ENCODE measurements at places on chromosomes 1 and 21.

- no peak for DNase-seq
Observed at GRCh38 chr1:219153723-219154122, 20.0 kb upstream of the LYPLAL1 start.

- no peak for DNase-seq
Observed at GRCh38 chr1:204356997-204357396, 2.7 kb downstream of the PLEKHA6 start.

- no peak for DNase-seq
Observed at GRCh38 chr1:43007377-43008114, 48.9 kb upstream of the SLC2A1 start.

- no peak for DNase-seq
Observed at GRCh38 chr1:46798810-46799209, at the start of gene CYP4B1. TSS of gene CYP4B1 (plus strand) at chr1:46799046. CDS start at chr1:46799082, 36 bp downstream.

GRCh38 chr1:177959811-177960515 is 9.9 kb downstream of the SEC16B start:
- peak; percentile 12 for DNase-seq

DNA sequence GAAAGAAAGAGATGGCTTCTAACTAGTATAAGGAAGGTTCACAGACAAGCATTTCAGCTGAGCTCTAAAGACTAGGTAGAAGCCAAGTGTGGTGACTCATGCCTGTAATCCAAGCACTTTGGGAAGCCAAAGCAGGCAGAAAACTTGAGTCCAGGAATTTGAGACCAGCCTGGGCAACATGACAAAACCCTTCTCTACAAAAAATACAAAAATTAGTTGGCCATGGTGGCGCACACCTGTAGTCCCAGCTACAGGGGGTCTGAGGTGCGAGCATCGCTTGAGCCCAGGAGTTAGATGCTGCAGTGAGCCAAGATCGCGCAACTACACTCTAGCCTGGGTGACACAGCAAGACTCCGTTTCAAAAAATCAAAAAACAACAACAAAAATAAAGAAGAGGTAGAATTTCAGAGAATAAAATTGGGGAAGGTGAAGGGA is 27.8 kb downstream of the FBXO42 start:
- no peak for DNase-seq

GRCh38 chr1:67097305-67097704 is 37.5 kb downstream of the C1orf141 start:
- no peak for DNase-seq

GRCh38 chr21:36005018-36005417 is 55.3 kb downstream of the SETD4 start:
- DNase-seq: no peak

DNA sequence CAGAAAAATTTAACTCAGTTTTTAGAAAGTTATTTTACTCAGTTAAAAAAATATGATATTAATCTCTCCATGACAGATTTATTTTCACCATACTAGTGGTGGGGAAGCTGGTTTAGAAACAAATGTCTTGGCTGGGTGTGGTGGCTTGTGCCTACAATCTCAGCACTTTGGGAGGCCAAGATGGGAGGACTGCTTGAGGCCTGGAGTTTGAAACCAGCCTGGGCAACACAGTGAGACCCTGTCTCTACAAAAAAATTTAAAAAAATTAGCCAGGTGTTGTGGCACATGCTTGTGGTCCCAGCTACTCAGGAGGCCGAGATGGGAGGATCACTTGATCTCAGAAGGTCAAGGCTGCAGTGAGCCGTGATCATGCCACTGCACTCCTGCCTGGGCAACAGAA is 17.3 kb downstream of the TAF5L start:
- no peak for DNase-seq

GRCh38 chr1:3699596-3699995 is 47.3 kb downstream of the TP73 start:
- DNase-seq: no peak

- no peak for DNase-seq
Observed at GRCh38 chr1:112794654-112795239, 79.6 kb upstream of the PPM1J start.

- no peak for DNase-seq
Observed at GRCh38 chr1:224749916-224750315, 133.8 kb downstream of the CNIH3 start.

- no peak for DNase-seq
Observed at GRCh38 chr1:95249916-95250315, 15.9 kb downstream of the RWDD3 start.

- DNase-seq: no peak
Observed at GRCh38 chr1:55352811-55353180, 137.6 kb upstream of the USP24 start.

DNA sequence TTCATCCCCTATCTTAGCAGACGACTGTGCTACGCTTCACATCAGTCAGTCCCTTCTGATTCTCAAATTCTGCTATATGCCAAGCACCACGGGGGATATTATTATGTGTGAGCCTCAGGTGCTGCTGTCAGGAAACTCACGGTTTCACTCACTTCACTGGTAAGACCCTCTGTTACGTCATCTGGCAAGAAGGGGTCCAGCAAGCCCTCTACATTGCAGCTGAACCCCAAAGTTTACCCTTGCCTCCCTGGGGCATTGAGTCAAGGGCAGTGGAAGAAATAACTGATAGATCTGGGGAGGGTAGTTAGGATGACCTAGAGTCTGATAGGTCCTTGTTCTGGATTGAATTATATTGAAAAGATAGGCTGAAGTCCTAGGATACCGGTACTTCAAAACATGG is 237.4 kb downstream of the RRAGC start:
- DNase-seq: no peak

DNA sequence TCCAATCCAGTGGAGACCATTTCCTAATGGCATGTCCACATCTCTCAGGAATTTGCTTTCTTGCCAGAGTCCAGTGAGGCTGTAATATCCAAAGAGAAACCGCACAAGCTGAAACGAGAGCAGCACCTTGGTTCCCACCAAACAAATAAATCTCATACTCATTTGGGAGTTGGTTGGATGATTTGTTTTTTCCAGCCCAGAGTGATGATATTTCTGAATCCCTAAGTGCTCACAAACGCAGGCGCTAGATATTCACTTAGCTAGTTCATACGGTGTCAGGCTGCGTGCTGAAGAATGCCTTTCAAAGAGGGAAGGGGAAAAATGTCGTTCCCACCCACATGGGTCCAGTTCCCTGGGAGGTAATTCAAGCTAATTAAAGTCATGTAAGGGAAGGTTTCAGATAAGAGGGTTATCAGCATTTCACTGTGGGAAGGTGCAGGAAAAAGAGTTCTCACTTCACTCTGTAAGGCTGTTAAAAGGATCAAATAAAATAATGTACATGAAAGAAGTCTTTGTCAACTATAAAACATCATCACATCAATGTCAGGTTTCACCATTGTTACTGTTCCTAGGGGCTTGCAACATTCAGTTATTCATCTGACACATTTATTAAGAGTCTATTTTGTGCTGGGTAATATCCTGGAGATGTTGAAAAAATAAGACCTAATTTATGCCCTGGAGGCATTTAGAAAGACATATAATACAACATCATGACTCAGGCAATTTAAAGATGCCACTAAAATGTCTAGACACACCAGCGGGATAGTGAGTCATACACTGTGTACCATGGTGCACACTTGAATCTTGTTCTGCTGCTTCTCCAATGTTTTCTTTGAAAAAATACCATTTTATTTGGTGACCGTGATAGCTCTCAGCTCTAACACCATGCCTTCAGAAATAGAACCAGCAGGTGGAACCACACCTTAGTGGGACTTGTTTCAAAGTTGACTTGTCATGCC is 19.3 kb downstream of the DPT start:
- DNase-seq: peak; percentile 21

GRCh38 chr1:35171579-35171978 is 21.4 kb downstream of the SFPQ start:
- DNase-seq: no peak

- no peak for DNase-seq
Observed at GRCh38 chr1:175482071-175482451, 261.3 kb downstream of the TNR start.

GRCh38 chr21:41506611-41507520 is 1.1 kb downstream of the TMPRSS2 start:
- no peak for DNase-seq

DNA sequence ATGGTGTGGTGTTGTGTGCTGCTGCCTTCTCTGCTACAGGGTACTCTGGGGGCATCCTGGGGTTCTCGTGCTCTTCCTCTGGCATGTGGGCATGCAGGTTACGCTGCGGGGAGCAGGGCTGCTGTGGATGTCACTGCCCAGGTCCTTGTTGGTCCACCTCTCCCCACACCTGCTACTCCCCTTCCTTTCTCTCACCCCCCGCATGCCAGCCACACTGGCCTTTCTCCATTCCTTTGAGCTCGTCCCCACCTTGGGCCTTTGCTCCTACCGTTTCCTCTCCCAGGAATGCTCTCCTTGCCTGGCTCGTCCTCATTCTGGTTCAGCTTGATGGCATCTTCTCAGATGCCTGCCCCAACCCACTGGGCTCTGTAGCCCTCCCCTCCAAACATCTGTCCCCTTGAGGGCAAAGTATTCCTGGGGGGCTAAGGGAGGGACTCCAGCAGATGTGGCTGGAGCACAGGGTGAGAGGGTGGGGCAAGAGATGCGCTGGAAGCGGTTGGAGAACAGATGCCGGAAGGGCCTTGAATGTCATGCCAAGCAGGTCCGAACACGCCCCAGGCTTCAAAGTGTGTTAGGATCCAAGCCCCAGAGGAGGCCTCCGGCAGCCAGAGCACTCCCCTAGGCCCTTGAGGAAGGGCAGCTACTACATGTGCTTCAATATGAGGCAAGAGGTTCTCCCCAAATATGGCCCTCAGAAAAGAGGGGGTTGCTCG is 23.4 kb downstream of the DMRTB1 start:
- no peak for DNase-seq

DNA sequence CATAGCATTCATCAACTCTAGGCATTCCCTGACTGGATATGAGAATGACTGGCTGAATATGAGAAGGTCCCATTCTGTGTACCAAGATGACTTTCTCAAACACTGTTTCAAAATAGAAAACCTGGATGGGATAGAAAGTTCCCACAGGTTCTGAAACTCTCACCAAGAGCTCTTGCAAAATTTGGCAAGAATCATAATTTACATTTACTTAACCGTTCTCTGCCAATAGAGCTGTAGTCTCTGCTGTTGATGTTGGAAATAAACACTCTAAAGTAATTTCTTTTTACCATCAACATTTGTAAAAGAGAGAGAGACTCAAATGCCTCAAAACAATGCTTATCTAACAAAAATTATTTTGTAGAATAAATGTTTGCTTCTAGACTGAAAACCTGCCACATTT is 221.1 kb downstream of the LMO4 start:
- no peak for DNase-seq

DNA sequence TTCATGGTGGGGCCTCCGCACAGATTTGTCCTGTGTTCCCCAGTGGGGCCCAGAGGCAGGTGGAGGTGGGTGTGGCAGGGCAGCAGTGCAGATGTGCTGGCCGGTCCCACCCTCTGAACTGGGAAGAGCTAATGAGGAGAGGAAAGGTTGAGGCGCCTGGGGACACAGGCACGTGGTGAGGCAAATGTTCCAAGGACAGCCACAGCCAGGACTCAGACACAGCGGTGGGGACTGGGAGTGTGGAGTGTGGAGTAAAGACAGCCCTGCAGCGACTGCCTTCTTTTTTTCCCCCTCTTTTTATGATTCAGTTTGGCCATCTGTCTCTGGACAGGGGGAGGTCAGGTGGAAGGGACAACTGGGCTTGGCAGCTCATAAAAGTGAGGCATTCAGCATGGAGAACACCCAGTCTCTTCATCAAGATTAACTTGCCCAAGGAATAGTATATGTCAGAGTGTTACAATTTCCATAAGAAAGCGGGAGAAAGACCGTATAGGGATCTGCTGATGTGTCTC is 104.2 kb upstream of the GCLM start:
- DNase-seq: no peak

DNA sequence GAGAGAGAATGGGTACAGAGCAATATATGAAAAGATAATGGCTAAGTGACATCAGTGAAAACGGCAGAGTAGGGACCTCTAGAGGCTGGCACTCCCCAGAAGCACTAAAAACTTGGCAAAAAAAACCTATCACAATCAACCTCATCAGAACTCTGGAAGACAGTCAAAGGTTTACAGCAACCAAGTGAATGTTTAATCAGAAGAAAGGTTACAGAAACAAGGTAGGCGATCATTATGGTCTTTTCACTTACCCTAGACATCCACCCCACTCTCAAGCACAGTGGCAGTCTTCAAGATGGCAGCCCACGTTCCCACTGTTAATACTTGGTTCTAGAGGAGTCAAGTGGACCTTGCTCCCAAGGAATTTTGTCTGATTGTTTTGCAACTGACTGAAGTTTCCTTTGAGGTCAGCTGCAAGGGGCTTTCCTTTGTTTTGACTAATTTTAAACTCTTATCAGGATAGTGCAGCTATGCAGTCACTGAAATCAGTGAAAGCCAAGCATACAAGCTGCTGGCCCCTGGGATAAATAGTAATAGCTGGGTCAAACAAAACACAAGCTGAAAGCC is 7.2 kb downstream of the KIFAP3 start:
- no peak for DNase-seq

DNA sequence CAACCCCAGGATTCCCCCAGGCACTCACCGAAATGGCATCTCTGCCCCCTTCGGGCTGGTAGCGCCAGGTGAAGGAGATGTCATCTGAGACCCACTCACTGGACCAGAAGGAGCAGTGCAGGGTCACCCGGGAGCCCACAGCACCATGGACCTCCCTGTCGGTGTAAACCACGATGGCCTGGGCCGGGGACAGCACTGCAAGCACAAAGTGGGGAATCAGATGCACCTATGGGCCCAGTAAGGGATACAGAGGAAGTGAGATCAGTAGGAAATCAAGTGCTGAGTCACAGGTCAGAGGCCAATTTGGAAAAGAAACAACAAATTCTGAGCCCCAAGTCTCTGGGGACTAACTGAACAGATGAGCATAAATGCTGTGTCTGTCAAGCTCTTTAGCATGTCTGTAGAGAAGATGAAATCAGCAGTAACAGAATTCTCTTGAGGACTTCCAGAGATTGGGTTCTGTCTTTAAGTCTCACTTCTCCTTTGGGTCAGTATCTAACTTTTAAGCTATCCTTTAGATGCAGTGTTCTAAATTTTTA is 2.5 kb downstream of the MPZ start:
- no peak for DNase-seq

- DNase-seq: no peak
Observed at GRCh38 chr1:35795295-35795694, 12.5 kb upstream of the AGO4 start.

GRCh38 chr1:159855709-159856108 is 6.7 kb downstream of the VSIG8 start:
- no peak for DNase-seq

- DNase-seq: peak; percentile 43
Observed at GRCh38 chr1:41366455-41367287, 5.4 kb downstream of the FOXO6 start.

- no peak for DNase-seq
Observed at GRCh38 chr21:34073749-34074282, 438 bp downstream of the MRPS6 start.

Measured in NCI-H2227 treated with DMSO at 0.1 percent for 48 hours (cell line).